ENCODE measurements at places on chromosomes 2 and 18.

DNA sequence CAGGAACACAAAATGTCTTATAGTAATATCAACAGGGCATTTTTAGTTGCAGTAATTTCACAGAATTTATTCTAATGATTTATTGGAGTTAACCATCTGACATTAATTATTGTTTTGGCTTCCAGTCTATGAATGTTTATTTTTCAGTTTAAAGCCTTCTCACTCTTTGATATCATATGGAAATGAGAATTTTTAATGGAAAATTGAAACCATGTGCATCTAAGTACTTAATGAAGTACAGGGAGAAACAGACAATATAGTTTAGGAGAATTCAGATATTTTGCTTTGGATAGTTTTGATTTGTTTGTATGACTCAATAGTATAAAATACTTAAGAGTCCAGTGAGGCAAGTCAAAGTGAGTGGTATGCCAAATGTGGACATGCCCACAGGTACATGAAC is 126.1 kb downstream of the OLA1 start:
- no peak for DNase-seq

DNA sequence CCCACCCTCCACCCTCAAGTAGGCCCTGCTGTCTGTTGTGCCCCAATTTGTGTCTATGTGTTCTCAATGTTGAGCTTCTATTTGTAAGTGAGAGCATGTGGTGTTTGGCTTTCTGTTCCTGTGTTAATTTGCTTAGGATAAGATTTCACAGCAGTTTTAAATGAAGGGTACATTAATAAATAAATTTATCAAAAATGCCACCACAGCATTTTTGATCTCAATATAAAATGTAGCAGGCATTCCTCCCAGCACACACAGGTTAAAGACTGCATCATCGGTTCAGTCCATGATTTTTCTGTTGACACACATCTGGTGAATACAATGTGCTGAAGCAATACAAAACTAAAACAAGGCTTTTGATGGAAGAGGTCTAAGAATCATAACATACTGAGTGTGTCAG is 412.0 kb upstream of the LYPD1 start:
- no peak for DNase-seq

DNA sequence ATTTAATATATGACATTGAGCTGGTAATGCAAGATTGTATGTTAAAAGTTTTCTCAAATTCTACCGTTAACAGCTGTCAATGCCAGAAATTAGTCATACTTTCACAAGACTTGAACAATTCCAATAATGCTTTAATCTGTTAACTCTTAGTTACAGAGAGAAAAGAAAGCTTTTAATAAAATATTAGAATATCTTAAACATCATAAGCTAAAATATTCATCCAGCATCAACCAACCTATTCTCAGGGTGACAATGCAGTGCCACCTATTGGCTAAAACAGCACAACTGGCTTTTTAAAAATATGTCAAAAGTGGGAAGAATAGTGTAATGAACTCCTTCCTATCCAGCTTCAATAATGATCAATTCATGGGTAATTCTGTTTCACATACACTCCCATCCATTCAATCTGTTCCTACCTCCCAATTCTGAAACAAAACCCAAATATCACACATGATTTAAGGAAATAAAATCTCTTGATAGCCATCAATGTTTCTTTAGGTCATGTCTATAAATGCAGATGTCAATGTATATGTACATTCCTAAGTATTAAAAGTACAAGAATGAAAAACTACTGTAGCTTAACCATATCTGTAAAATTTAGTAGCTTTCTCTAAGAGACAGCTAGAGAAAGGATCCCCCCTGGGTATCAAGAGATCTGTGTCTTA is 79.8 kb upstream of the CCDC141 start:
- no peak for DNase-seq

GRCh38 chr18:28158083-28158581 is 18.8 kb downstream of the CDH2 start:
- no peak for DNase-seq

- no peak for DNase-seq
These were observed 126.0 kb downstream of the OSBPL1A start for GRCh38 chr18:24271381-24272228.

DNA sequence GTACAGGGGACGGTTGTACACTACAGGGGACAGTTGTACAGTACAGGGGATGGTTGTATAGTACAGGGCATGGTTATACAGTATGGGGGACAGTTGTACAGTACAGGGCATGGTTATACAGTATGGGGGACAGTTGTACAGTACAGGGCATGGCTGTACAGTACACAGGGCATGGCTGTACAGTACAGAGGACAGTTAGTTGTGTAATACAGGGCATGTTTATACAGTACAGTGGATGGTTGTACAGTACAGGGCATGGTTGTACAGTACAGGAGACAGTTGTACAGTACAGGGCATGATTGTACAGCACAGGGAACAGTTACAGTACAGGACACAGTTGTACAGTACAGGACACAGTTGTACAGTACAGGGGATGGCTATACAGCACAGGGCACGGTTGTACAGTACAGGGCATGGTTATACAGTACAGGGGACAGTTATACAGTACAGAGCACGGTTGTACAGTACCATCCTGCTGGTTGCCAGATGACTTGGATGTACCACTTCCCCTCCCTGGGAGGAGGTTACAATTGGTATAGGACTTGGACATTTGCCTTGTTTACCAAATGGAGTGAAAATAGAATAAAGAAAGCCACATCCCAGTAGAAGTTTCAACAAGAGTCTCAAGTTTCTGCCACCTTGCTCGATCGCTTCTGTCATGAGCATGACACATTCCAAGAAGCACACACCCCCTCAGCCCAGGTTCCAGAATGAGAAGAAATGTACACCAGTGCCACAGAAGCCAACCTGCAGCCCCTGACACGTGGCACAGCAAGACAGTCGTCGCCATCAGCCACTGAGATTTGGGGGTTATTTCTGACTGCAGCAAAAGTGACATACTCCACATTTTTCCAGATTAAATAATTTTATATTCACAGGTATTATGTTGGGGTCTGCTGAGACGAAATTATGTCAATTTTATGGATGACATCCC is 16.0 kb downstream of the CYRIA start:
- DNase-seq = no peak

DNA sequence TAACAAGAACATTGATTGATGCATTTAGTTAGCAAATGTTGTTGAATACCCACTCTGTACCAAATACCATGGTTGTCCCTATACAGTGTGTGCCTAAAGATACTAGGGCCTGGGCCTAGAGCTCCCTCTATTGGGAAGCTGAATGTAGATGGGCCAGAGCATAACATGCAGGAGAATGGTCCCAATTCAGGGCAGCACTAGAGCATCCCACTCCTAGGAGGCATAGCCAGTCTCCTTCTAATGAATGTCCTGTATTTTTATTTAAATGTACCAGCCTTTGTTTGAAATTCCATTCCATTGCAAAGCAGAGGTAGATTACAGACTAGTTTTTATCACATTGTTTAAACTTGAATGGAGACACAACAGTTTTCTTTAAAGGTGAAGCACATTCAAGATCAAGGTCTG is 90.6 kb downstream of the FEZ2 start:
- peak; percentile 29 for DNase-seq

GRCh38 chr2:28142386-28142785 is 250.3 kb upstream of the FOSL2 start:
- no peak for DNase-seq

DNA sequence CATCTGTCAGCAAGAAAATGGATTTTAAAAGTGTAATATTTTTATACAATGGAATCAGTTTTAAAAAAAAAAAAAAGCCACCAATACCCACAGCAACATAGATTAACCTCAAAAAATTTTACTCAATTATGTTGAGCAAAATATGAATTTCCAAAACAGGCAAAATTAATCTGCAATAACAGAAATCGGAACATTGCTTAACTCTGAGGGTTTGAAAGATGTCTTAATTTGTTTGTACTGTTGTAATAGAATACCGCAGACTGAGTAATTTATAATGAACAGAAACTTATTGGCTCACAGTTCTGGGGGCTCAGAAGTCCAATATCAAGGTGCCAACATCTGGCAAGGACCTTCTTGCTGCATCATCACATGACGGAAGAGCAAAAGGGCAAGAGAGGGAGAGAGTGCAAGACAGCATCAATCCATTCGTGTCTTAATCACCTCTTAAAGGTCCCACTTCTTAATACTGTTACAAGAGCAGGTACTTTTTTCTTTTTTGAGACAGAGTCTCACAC is 31.8 kb upstream of the TNFAIP6 start:
- DNase-seq = no peak

- DNase-seq = no peak
These were observed 27.0 kb downstream of the GCA start for GRCh38 chr2:162370931-162371330.

GRCh38 chr2:128538396-128538795 is 219.7 kb upstream of the HS6ST1 start:
- DNase-seq = no peak

DNA sequence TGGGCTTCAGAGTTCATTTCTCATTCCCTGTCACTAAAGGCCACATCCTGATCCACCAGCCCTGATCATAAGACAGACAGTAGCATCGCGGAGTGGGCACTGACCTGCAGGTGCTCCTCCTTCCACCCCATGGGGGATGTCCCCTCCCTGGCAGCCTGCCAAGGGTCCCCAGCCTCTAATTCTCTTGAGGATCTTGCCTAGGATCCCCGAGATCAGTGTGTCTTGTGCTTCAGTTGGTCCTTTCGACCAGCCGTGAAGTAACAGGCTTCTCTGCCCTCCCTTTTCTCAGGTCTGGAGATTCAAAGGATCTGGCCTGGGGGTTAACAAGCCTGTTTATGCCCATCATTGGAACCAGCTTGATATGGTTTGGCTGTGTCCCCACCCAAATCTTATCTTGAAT is 74.5 kb downstream of the ALPK2 start:
- DNase-seq = no peak

DNA sequence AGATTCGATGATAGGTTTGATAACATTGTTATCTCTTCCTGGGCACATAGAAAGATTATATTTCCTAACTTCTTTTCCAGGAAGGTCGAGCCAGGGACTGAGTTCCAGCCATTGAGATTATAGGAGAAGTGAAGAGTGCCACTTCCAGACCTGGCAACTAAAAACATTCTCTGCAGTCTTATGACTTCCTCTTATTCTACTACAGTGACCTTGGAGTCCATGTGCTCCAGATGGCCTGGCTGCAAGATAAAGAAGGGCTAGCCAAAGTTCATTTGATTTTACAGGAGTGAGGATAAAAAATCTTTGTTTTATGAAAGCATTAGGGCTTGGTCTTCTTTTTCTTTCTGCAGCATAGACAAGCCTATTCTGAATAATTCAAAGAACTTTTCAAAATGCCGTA is 363.0 kb downstream of the FSIP2 start:
- DNase-seq = no peak

DNA sequence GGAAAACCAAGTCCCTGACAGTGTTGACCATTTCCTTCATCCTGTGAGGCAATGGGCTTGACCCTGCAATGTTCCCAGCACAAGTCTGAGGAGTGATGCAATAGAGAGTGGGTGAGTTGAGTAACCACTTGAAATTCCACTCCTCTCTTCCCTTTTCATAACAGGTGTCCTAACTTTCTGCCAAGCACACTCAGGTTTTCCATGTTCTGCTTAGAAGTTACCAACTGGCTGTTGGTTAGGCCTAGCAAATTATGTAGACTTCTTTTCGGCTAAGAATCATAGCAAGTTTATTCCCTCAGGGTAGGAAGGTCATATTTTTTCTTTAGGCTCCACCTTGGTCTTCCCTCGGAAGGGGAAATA is 11.5 kb downstream of the GNLY start:
- DNase-seq = no peak

DNA sequence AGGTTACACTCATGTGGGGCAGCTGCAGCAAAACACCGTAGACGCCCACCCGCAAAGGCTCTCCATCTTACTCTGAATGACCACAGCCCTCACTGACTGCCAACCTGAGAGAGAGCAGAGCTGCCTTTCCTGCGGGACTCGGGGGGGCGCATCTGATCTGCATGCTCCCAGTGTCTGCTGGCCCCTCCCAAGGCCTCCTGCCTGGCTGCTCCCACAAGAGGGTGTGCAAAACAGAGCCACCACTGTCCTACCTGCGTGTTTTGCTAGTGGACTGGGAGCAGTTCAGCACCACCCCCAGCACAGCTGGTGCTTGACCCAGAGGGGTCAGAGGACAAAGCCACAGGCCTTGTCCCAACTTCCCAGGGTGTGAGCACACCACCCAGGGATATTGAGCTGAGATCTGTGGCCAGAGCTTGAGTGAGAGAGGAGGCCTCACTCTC is 76.4 kb downstream of the MYO3B start:
- DNase-seq = no peak

GRCh38 chr2:25424426-25425028 is 82.8 kb upstream of the DNMT3A start:
- DNase-seq = no peak

DNA sequence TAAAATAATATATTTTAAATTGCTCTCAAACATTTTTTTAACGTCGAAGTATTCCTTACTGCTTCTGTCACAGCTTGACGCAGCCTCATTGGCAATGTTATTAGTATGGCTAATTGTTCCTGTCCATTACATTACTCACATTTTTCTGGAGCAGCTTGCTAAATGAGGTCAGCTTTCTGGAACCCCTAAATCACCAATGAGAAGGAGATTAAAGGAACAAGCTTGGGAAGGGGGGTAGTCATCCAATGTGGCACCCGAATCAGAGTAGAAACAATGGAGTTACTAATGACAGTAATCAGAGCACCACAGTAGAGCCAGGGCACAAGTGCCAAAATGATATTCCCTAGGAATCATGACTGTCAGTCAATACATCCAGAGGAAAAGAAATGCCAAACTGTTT is 5.1 kb downstream of the NEUROD1 start:
- DNase-seq = no peak

DNA sequence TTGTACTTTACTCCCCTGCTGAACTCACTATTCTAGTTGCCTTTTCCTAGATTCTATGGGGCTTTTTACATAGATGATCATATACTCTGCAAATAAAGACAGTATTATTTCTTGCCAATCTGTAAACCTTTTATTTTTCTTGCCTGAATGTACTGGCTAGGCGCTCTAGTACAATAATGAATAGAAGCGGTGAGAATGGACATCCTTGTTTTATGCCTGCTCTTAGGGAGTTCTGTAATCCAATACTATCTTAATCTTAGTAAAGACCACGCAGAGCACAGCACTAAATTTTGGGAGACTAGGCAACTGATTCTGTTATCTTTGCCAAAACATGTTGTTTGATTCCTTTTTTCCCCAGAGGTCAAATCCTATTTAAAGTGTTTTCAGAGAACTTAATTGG is 7.0 kb downstream of the KRCC1 start:
- no peak for DNase-seq

GRCh38 chr18:12388442-12388841 is 11.4 kb upstream of the AFG3L2 start:
- no peak for DNase-seq

DNA sequence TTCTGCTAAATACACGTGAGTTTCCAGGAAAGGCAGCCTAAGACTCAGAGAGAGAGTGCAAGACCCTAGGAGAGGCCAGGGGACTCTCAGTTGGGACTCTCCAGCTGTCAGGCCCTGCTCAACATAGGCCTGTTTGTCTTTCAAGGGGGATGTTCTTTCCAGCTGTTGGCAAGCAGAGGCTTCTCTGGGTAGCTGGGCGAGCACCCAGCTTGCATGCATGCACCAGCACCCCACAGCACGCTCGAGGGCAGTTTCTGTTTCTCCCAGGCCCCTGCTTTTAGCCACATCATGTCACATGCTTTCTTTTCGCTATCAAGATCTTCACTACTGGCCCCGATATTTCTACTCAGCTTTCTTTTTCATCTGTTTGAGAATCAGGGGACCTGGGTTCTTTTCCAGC is 479.3 kb upstream of the HS6ST1 start:
- DNase-seq = no peak

- no peak for DNase-seq
These were observed 30.5 kb downstream of the EML4 start for GRCh38 chr2:42199626-42200025.

Data from CD4-positive, alpha-beta T cell treated with Interleukin-4 for 1 hour (primary cell).